SK-N-SH treated with all-trans-retinoic acid at 6 μM for 48 hours (cell line): ENCODE measurements at places on chromosomes 16 and 17.

DNA sequence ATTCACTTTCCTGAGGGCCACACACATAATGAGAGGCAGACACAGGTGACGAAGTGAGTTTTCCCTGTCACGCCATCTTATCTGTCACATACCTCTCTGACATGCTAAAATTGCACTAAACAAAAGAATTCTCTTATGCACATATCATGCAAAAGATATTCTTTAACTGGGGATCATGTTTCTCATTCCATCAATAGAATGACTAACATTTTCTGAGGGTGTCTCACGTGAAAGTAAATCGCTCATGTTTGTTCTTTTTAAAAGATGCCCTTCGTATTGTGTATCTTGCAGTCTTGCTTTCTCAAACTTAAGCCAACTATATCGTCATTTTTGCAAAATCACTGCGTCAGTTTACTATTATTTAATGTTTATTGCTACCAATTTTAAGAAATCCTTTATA, 306.4 kb downstream of the WWOX start:
- no peak for ATAC-seq

GRCh38 chr17:59027750-59028149, 78.9 kb downstream of the TRIM37 start:
- no peak for ATAC-seq

DNA sequence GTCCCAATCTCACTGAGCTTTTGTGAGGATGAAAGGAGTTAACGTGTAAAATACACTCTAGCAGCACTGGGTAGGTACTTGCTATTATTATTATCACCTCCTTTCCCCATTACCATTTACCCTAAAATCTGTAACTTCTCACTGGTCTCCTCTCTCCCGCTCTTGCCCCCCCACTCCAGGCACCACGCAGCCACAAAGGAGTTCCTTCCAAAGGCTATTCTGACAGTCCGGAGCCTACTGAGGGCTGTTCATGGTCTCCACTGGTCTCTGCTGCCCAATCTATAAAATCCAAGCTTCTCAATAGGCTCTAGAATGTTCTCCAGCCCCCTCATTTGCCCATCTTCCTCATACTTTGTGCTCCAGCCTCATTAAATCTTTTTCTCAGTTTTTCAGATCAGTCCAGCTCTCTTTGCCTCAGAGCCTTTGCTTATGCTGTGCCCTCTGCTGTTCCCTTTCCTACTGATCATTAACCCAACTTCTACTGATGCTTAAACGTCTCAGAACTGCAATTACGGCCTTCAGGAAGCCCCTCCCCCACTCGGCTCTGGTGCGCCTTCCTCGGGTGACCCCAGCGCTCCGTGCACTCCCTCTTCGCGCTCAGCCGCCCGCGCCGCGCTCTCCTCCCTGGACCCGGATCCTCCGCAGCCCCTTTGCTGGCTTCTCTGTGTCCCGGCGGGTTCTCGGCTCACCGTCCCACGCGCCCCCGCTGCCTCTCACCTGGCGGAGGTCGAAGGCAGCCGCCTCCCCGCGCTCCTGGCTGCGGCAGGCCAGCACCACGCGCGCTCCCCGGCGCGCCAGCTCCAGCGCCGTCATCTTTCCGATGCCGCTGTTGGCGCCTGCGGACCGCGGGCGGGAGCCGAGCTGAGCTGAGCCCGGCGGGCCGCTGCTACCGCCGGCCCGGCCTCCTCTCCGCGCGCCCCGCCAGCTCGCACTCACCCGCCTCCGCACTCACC, 737 bp downstream of the DHRS13 start:
- peak; percentile 38 for ATAC-seq

GRCh38 chr16:87465306-87465705, 27.5 kb downstream of the ZCCHC14 start:
- ATAC-seq: peak; percentile 84

- ATAC-seq: no peak
Observed at GRCh38 chr16:75147968-75148310, 385 bp upstream of the ZFP1 start.

GRCh38 chr16:75262800-75263127, 11.3 kb upstream of the BCAR1 start:
- no peak for ATAC-seq

GRCh38 chr17:50604513-50604912, 30.2 kb upstream of the ABCC3 start:
- ATAC-seq: peak; percentile 87

DNA sequence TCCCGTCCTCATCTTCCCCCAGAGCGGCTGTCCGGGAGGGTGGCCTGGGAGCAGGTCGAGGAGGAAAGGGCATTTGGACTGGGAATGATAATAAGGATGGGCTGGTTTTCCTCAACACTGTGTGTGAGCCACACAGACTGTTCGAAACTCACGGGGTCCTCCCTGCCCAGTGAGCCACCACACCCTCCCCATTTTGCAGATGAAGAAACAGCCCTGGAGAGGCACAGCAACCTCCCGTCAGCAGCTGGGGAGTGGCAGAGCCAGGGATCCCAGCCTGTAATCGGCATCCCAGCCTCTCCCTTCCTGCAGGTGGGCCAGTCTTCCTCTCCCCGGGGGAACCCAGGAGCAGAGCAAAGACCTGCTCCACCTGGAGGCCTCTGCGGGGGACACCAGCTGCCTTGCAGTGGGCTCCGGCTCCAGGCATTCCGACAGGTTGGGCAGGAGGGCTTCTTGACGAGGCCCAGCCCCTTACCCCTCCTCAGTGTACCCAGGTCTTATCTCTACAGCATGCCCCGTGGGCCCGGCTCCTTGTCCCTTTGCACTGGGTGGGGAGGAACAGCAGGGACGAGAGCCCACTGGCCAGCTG, 23.8 kb downstream of the ENGASE start:
- ATAC-seq: no peak; the same call in 2 of the 3 replicates

DNA sequence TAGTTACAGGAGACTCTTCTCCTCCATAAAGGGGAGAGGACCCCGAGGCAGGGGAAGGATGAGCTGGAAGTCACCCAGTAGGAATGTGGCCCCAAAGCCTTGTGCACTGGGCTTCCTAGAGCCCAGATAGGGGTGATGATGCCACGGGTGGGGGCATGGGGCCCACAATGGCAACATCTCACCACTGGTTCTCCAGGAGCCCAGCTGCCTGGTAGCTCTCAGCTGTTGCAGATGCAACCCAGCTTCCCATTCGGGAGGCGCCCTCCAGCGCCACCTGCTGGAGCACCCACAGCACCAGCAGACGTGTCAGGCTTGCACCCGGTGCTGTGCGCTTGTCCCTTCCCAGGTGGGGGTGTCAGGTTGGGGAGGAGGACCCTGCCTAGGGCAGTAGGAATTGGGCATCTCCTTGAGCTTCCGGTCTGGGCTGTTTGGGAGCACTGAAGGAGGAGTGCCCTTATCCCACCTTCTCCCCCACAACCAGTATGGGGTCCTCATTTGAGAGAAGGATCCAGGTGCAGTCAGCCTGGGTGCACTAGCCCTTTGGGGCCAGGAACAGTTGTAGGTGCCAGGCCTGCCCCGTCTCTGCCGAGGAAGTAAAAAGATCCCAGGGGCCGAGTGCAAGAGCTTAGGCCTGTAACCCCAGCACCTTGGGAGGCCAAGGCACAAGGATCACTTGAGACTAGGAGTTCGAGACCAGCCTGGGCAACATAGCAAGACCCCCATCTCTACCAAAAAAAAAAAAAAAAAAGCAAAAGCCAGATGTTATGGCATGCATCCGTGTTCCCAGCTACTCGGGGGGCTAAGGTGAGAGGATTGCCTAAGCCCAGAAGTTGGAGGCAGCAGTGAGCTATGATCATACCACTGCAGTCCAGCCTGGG, 14.4 kb downstream of the CDIPT start:
- peak; percentile 91 for ATAC-seq

DNA sequence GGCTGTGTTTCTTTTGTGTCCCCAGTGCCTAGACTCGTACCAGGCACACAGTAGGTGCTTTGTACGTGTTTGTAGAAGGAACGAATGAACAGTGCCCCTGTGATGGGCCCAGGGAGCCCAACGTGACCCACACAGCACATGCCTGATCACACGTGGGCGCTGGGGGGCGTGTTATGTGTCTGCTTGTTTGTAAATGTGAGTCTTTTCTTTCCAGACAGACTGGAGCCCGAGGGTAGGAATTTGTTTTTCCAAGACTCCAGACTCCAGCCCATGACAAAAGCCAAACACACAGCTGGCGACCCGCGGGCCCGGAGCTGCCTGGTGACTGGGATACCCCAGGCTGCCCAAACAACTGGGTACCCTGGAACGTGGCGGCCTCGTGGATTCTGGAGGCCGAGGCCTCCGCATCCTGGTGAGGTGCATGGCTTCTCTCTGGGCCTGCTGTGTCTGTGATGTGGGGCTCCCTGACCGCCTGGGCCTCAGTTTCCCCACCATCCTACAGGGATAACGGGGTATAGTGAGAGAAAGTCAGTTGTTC, 14.9 kb upstream of the CBFA2T3 start:
- no peak for ATAC-seq
